ENCODE measurements at places on chromosomes 16 and 17.
A peak's percentile ranks its signal among the peaks of the same experiment; 100 is the strongest.

GRCh38 chr16:85903559-85903958, 4.6 kb downstream of the IRF8 start:
- no peak for DNase-seq

- no peak for DNase-seq
Measured at GRCh38 chr17:49513044-49513395, 17.9 kb downstream of the NGFR start.

- DNase-seq: peak; percentile 59
Measured at GRCh38 chr16:28317040-28317880, 24.9 kb downstream of the SBK1 start.

- no peak for DNase-seq
Measured at GRCh38 chr16:48523415-48524204, 86.4 kb downstream of the N4BP1 start.

DNA sequence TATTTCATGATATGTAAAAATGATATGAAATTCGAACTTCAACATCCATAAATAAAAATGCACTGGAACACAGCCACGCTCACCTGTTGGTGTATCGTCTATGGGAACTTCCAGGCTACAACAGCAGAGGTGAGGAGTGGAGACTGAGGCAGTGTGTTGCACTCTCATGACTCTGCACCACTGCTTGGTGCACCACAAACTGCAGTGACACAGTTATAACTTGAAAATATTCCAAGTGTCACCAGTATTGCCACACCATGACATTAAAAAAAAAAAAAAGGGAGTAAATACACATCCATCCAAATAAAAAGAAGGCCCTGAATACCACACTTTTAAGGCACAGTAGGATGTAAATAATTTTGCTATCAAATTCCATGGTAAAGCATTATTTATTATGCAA, 34.4 kb downstream of the GNA13 start:
- no peak for DNase-seq

- DNase-seq: no peak
Measured at GRCh38 chr17:16888413-16889087, 83.4 kb downstream of the TNFRSF13B start.

GRCh38 chr16:50025537-50025931, 509 bp downstream of the CNEP1R1 start:
- peak; percentile 6 for DNase-seq

DNA sequence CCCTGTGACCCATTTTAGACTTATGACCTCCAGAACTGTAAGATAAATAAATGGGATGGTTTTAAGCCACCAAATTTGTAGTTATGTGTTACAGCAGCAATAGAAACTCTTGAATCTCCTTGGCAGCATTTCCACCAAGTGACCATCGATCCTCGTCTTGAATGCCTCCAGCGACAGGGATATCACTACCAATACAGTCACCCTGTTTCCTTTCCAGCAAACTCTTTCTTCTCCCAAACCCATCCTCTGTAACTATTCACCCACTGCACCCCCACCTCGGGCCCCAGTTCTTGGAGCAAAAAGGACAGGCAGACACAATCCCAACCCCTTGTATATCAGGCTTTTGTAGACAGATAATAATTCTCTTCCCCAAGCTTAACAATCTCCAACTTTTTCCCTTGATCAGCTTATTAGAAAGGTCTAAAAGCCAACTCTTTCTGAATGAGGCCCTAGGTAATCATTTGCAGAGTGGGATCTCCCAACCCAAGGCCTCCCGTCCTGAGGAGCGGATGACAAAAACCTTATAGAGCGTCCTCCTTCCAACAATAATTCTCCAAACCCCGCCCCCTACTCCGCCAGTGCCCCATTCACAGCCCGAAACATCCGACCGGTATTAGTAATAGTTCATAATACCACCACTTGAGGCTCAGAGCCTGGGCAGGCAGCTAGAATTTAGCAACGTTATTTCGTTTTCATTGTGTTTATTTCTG, 14.7 kb upstream of the PLLP start:
- DNase-seq: peak; percentile 9

- no peak for DNase-seq
Measured at GRCh38 chr17:47875011-47875985, 20.7 kb upstream of the SP2 start.

DNA sequence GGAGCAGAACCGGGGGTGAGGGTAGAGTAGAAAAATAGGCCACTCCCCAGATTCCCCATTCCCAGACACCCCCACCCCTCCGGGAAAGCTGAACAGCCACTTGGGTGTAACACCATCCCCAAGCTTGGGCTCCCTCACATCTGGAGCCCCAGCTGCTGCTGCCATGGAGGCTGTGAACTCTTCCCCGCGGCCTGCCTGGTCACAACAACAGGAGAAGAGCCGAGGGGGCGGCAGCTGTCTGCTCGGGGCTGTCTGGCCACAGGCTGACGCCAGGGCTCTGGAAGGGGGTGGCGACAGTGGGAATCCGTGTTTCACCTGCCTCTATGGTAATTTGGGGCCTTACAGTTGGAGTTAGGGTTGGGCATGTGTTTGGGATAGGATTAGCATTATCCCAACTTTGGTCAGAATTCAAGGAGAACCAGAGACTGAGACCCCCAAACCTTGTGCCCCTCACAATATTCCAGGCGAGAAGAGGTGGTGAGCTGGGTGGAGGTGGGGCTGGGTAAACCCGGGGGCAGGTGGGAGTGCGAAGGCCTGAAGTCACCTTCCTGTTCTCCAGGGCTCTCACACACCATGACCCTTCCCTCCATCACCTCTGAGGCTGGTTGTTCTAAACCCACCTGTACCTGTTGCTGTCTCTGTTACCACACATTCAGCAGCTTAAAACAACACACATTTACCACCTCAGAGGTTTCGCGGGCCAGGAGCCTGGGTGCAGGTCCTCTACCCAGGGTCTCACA, 29.7 kb upstream of the NXPH3 start:
- no peak for DNase-seq

- no peak for DNase-seq
Measured at GRCh38 chr16:89164436-89164835, 7.1 kb upstream of the CDH15 start.

DNA sequence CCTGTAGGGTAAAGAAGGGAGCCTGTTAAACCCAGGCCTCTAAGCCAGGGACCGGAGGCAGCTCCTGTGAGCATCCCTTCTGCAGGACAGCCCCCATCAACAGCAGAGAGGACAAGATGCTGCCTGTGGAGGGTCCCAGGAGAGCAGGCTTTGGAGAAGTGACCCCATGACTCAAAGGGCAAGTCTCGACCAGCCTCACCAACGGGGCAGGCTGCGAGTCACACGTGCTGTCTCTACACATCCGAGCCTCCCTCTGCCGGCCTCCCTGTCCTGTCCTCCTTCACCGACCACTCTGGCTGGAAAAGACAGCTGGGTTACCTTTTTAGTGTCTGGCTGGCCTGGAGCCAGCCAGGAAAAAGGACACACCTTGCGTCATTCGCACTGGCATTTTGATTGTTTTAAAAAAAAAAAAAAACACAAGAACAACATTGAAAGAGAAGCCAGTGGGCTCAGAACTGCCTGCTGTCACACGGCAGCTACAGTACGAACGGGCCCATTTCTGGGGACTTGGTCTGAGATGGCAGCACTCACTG, 74.5 kb upstream of the RCVRN start:
- DNase-seq: no peak

DNA sequence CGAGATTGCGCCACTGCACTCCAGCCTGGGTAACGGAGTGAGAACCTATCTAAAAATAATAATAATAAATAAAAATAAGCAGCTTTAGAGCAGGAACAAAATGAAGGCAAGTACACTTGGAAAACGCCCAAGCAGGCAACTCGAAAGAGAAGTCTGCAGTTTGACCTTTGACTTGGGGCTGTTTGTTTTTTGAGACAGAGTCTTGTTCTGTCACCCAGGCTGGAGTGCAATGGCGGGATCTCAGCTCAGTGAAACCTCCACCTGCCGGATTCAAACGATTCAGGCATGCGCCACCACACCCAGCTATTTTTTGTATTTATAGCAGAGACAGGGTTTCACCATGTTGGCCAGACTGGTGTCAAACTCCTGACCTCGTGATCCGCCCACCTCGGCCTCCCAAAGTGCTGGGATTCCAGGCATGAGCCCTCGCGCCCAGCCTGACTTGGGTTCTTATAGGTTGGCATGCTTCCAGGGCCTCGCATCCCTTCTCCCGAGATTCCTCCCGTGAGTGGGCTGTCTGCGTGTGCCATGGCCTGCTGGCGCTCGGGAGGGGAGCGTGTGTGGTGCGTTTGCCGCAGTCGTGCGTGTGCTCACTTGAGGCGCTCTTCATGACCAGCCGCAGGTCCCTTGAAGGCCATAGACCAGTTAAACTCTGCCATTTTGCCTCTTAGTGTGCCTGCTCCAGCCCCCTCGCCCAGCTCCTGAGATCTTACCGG, 18.4 kb upstream of the UBE2I start:
- DNase-seq: no peak

GRCh38 chr17:3049705-3050295, 13.6 kb downstream of the OR1D5 start:
- DNase-seq: no peak

GRCh38 chr17:79801156-79802038, 4.5 kb upstream of the CBX8 start:
- DNase-seq: no peak

DNA sequence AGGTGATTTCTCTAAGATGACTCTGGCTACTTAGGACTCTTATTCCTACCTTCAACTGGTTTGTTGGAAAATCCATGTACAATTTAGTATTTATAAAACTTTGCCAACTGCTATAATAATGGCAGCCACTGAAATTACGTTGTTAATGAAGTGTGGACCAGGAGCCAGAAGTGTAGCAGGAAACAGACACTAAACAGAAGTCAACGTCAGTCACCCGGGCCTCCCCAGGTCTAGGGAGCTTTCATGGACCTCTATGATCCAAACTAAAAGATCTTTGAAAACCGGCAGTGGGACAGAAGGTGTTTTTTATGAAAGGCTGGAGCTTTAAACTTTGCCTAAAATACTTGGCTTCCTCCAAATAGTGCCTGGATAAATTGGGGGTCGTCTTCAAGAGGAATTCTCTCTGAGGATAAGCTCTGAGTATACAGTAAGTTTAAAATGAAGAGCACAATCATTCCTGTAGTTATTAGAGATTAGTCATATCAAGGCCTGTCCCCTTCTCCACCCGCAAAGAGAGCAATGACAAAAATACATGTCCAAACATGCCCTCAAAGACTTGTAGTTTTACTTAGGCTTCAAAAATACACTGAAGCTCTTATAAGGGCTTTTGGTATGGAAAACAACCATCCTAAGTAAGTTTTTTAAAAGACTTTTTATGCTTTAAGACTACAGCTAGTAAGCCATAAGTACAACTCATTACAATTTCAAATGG, 34.6 kb downstream of the DCUN1D3 start:
- no peak for DNase-seq

DNA sequence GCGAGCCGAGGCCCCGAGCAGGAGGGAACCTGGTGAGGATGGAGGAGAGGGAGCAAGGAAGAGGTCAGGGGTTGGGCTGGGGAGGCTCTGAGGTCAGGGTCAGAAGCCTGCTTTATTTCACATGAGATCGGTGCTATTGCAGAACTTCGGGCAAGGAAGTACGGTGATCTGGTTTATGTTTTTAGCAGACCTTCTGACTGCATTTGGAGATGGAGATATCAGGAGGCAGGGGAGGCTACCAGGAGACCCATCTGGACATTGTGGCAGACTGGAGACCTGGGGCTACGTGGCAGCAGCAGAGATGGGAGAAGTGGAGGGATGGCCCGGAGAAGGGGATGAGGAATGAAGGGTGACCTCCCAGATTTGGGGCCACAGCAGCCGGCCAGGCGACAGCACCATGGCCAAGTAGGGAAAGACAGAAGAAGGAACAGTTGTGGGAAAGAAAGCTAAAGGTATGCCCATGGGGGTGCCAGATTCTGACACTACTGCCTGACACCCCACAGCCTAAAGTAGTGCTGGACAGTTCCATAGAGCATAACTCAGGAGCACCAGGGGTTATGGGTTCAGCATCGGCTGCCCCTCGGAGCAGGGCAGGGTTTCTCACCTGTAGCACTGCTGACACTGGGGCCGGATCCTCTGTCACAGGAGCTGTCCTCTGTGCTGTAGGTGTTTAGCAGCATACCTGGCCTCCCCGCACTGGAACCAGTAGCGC, 7.4 kb downstream of the CACNG4 start:
- DNase-seq: no peak

- no peak for DNase-seq
Measured at GRCh38 chr17:27333410-27333980, 39.6 kb downstream of the WSB1 start.

DNA sequence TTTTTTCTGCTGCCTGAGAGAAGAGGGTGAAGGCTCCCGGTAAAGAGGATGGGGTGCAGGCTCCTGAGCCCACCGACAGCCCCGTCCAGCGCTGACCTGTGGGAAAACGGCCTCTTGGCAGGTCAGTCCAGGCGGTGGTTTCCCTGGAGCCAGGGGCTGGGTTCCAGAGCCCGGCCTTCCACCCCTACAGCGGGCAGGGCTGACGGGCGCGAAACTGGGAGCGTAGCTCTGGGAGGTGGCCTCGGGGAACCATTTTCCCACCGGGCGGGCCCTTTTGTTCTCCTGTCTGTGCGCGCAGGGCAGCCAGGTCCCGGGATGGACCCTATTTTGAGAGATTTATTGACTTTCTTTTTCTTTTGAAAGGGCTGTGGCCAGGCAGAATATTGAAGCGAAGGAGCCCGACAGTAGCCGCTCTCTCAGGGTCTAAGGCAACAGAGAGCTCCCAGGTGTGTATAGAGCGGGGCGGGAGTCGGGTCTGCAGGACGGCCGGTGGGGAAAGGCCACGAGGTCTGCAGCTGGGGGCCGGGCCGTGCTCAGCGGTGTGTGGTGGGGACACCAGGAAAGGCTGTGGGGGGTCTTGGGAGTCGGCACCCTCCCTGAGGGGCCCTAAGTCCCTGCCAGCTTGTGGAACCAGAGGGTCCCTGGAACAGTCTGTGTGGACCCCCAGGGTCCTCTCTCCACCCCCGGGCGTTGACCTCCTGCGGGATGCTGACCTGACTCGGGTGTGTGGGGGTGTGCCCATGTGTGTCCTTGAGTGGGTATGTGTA, 32.3 kb downstream of the METRNL start:
- no peak for DNase-seq

DNA sequence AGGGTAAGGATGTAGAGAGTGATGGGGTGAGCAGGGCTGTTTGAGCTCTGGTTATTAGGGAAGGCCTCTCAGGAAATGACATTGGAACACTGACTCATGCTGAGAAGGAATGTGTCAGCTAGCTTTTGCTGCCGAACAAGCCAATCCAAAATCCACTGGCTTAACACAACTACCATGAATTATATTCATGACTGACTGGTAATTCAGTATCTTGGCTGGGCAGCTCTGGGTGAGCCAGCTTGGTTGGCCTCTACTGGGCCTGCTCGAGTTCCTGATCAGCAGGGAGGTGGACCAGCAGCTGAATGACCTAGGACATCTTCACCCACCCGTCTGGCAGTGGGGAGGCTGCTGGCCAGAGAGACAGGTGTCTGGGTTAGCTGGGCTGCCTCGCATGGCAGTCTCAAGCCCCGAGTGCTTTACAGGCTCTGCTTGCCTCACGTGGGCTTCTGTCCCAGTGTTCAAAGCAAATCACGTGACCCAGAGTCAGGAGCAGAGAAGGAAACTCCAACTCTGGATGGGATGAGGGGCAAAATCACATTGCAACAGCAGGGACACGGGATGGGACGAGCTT, 209.4 kb downstream of the KATNIP start:
- no peak for DNase-seq

DNA sequence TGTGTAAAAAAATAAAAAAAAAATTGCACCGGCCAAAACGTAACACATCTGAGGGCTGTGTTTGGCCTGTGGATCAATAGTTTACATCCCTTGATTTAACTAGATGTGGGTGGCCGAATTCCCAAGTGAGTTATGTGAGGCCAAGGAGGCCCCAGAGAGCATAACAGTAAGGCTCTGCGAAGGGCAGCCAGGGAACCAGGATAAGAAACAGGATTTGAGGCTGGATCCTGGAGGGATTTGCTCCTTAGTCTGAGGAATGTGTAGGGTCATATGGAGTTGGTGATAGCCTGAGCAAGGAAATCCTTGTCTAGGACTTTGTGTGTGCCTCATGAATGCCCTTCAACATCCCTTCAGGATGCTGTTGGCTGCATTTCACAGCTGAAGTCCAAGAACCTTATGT, 2.0 kb downstream of the PHKG2 start:
- no peak for DNase-seq
